Subcutaneous preadipocyte (primary cell): ENCODE measurements at places on chromosomes 7 and 10. TPM values are rescaled to one million over a fixed set of nuclear protein-coding genes. Genes with fewer than 3 reads are reported as not detected.

The IDI2 gene
- under 0.01 TPM in 1 of 2 replicates, not detected in the other for total RNA-seq

The C10orf53 gene
- total RNA-seq, result not detected in 2 replicates

The PHKG1 gene
- total RNA-seq, result 1.2 and 1.8 TPM in 2 replicates

The FAM25C gene
- total RNA-seq, result not detected in 2 replicates

The SLC29A4 gene
- 0.59 and 0.73 TPM in 2 replicates for total RNA-seq

The EGFR gene
- total RNA-seq, result 95.5 and 130 TPM in 2 replicates

The APBB1IP gene
- 2.9 and 12.9 TPM in 2 replicates for total RNA-seq

The KAZALD1 gene
- total RNA-seq, result 4.8 and 11.9 TPM in 2 replicates

The CFAP58 gene
- 0.37 and 0.59 TPM in 2 replicates for total RNA-seq

The OR2A5 gene
- not detected in 2 replicates for total RNA-seq

The HERPUD2 gene
- total RNA-seq, result 26.8 and 34.5 TPM in 2 replicates

The HMX2 gene
- total RNA-seq, result not detected in 2 replicates

The ALOX5 gene
- total RNA-seq, result not detected in 2 replicates

The ACTL6B gene
- not detected in 2 replicates for total RNA-seq

The CPA4 gene
- under 0.01 and 1.6 TPM in 2 replicates for total RNA-seq

The PRPF18 gene
- total RNA-seq, result 25.7 and 26.8 TPM in 2 replicates

The CPXM2 gene
- total RNA-seq, result under 0.01 and 0.39 TPM in 2 replicates
